ENCODE measurements at places on chromosomes 3 and 15. TPM values are rescaled to one million over a fixed set of nuclear protein-coding genes. Genes with fewer than 3 reads are reported as not detected.

DNA sequence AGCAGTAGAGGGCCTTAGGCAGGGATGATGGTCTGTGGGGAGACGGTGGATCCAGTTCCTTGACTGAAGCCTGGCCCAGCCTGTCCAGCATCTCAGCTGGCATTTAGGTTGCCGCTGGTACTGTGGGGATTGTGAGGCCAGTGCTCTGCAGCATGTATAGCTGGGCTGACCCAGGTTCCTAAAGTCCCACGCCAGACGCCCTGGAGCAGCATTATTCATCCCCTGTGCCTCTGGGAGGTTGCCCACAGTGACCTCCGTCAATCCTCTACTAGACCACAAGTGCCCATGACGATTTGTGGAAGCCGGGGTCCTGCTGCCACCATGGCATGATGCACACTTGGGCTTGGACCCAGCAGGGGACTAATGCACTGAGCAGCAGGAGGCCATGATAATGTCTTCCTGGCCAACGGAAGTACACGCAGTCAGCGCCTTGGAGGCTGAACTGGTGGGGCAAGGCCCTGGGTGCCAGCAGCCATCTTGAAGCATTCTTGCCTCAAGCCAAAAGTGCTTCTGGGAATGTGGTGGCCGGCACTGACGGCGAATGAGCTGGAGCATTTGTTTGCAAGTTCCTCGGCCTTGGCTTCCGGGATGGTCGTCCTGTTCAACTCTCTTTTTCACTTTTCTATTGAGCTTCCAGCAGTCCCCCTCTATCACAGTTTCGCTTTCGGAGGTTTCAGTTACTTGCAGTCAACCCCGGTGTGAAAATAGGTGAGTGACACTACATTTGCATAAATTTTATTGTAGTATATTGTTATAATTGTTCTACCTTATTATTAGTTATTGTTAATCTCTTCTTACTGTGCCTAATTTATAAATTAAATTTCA, 949.4 kb downstream of the ROBO1 start:
- no peak for DNase-seq

- no peak for DNase-seq
Observed at GRCh38 chr3:127260826-127261555, 26.9 kb downstream of the PRR20G start.

DNA sequence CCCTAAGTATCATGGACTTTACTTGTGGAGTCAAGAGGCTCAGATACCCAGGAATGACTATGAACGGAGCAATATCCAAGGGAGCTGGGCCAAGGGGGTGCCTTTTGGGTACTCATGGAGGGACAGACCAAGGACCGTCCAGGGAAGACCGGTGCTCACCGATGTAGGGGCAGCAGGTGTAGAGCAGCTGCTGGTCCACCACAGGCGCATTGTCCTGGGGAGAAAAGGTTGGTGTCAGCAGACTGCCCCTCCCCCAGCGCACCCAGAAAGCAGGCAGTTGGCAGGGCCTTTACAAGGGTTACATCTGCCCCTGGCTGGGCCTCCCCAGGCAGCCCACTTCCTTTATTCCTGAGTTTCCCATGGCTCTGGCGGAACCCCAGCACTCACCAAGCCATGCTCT, 7.5 kb downstream of the CDAN1 start:
- no peak for DNase-seq

GRCh38 chr3:152100491-152101132, 168.1 kb upstream of the MBNL1 start:
- DNase-seq, result peak; percentile 63

GRCh38 chr15:70113304-70113700, 15.6 kb upstream of the TLE3 start:
- DNase-seq, result no peak

DNA sequence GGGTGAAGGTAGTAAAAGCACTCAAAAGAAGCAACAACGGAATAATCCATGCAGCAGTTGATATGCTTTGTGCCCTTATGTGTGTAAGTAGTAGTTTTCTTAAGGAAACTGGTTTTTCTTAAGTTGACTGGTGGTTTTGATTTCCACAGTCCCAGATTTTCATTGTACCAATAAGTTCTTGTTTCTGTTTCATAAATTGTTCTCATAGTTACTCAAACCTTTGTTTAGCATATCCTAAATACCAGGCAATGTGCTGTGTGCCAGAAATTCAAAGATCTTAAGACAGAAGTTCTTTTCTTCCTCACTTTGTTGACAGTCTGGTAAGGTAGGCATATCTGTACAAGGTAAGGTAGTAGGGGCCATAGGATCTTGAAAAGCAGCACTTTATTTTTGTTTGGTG, 40.0 kb downstream of the DNAJC13 start:
- no peak for DNase-seq

GRCh38 chr3:98971169-98971681, 69.7 kb upstream of the DCBLD2 start:
- no peak for DNase-seq

Gene PIGB
- 6.1 TPM for total RNA-seq

Gene SCN5A
- 8.2 TPM for total RNA-seq

Gene TYRO3
- total RNA-seq, result 61.0 TPM

Gene CADPS
- 16.4 TPM for total RNA-seq

Gene GOLGA8T
- 0.54 TPM for total RNA-seq

Gene MON1A
- 13.3 TPM for total RNA-seq
